Heart left ventricle (tissue), 16 donors: ENCODE measurements at places on chromosomes 11 and 22. TPM values are rescaled to one million over a fixed set of nuclear protein-coding genes. Genes with fewer than 3 reads are reported as not detected.

The DGAT2 gene
- 6.0 TPM for total RNA-seq

The OR51B5 gene
- total RNA-seq: not detected

The NEFH gene
- total RNA-seq: 0.17 TPM

The POU2AF1 gene
- total RNA-seq: 0.20 TPM

The MUC6 gene
- total RNA-seq: not detected

The GAL3ST3 gene
- 2.8 TPM for total RNA-seq

- no peak for DNase-seq
Observed at GRCh38 chr22:31295831-31296657, 3.8 kb upstream of the PIK3IP1 start.

DNA sequence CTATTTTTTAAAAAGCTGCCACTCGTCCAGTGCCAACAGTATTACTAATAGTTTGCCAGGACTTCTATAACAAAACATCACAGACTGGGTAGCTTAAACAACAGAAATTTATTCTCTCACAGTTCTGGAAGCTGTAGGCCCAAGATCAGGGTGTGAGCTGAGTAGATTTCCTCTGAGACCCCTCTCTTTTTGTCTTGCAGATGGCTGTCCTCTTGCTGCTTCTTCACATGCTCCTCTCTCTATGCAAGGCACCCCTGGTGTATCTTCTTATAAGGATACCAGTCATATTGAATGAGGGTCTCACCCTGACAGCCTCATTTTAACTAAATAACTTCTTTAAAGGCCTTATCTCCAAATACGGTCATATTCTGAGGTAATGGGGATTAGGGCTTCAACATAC is 390.9 kb downstream of the DLG2 start:
- DNase-seq: no peak

DNA sequence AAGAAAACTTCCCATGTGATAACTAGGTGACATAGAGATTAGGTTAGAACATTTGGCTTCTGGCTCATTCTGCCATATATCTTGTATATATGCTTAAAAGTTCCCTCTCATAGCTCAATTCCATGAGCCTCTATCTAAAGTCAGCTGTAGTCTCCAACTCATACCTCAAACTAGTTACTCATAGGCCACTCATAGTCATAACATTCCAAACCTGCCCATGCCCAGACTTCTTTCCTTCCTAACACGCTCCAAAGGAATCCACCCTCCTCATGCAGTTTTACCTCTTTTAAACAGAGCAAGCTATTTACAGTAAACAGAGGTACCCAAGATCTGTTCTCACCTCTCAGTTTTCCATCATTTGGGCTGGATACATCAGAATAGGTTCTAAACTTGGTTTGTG is 39.4 kb downstream of the GLYATL2 start:
- DNase-seq: no peak

- DNase-seq: no peak
Observed at GRCh38 chr11:71396548-71397123, 51.6 kb downstream of the DHCR7 start.

DNA sequence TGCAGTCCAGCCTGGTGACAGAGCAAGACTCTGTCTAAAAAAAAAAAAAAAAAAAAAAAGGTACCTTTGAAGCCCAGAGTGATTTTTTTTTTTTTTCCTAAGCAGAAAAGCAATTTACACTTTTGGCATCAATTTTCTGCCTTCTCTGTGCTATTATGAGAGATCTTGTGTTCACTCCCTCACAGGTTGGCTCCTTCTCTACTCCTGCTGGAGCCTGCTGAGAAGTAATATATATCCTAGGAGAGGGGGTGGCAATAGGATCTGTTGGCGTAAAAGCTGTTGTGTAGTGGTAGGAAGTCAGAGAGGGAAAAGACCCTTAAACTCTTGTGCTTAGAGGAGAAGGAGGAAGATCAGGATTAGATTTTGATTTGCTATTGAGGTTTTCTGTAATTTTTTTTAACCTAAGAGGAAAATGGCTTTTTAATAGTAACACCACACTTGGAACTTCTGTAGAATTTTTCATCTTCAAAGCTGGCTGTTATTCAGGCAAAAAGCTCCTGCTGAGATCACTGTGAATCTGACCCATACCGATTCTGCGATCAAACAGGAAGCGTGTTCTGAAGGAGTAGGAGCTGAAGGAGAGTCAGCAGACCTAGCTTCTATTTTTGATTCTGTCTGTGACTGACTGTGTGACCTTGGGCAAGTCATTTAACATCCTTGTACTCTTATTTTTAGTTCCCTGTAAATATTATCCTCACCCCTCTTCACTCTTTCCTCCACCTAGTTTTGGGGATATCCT is 77.7 kb downstream of the TRIM44 start:
- DNase-seq: no peak

DNA sequence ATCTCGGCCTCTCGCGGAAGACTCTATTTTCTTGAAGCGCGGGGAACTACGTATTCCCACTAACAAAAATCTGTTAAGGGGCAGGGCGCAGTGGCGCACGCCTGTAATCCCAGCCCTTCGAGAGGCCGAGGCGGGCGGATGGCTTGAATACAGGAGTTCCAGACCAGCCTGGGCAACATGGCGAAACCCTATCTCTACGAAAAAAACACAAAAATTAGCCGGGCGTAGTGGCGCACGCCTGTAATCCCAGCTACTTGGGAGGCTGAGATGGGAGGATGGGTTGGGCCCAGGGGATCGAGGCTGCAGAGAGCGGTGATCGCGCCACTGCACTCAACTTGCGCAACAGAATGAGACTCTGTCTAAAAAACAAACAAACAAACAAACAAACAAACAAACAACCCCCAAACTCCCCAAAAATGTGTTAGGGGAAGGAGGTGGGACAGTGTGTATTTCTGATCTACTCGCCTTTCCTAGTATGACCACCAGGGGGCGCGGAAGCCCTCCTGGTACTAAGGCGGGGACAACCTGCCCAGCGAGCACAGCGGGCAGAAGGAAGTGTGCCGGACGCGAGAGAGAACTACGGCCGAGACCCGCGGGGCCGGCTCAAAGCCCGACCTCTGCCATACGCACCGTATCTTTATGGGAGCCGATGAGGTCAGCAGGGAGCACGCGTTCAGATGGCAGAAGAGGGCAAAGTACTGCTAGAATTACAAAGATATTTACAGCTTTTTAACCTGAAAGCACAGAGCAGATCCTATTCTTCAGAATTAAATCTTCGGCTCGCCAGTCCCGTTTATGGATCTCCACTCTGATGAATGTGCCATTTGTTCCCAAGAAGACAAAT is 1.3 kb upstream of the STX3 start:
- DNase-seq: peak; percentile 93

- no peak for DNase-seq
Observed at GRCh38 chr22:48181263-48181955, 1419.0 kb downstream of the TBC1D22A start.

- DNase-seq: no peak
Observed at GRCh38 chr22:29342177-29342576, 26.7 kb upstream of the RASL10A start.

GRCh38 chr11:84541731-84542340 is 1085.3 kb downstream of the DLG2 start:
- DNase-seq: no peak

DNA sequence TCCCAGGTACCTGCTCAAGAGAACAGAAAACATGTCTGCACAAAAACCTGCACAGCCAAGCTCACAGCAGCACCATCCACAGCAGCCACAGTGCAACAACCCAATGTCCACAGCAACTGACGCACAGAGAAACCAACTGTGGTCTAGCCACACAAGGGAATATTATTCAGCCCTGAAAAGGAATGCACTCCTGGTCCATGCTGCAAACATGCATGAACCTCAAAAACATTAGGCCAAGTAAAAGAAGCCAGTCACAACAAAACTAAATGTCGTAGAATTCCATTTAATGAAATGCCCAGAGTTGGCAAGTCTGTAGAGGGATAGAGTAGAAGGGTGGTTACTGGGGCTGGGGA is 60.6 kb downstream of the MYEOV start:
- DNase-seq: no peak

- DNase-seq: no peak
Observed at GRCh38 chr11:64352099-64352994, 6.6 kb upstream of the RPS6KA4 start.

- no peak for DNase-seq
Observed at GRCh38 chr22:47195156-47195483, 432.7 kb downstream of the TBC1D22A start.

- DNase-seq: no peak
Observed at GRCh38 chr11:79082907-79083306, 357.9 kb downstream of the TENM4 start.

DNA sequence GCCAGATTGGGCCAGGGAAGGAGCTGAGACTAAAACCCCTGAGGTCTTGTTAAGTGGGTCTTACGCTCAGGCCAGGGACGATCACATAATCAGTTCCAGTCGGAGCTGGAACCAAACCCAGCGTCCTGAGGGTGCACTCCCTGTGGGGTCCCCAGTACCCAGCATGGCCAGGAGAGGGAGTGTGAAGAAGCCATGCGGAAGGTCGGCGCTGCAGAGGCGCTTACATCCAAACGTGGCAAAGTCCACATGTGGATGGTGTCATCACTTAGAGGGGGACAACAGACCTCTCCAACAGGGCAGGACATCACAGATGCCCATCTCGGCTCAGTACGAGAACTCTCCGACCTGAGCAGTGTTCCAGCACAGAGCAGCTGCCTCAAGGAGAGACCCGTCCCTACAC is 8.3 kb downstream of the ATP5MGL start:
- DNase-seq: no peak

DNA sequence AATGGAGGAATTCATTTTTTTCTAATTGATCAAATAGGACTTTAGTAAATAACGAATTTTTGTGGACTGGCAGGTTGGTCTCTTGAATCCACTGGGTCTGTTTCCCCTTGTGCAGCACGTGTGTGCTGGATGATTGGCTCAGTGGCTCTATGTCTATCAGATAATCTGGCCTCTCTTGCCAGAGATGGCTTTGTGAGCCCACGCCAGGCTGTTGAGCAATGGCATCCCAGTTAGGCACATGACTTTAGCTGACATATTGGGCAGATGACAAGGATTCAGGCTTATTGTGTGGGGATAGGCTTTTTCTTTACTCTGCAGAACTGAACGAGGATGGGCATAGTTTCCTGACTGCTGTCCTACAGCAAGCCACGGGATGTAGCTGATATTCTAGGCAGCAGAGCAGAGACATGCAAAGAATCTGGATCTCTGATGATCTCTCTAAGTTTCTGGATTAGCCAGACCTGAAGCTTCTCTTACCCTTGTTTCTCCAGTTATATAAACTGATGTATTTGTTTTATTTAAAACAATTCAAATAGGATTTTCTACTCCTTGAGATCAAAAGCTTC is 144.9 kb downstream of the ARHGAP42 start:
- DNase-seq: no peak
